Heart right ventricle (tissue), 16 donors: ENCODE measurements at places on chromosomes 1 and 21. TPM values are rescaled to one million over a fixed set of nuclear protein-coding genes. Genes with fewer than 3 reads are reported as not detected.

GRCh38 chr1:184247671-184248070, 139.2 kb upstream of the C1orf21 start:
- H3K4me1 ChIP-seq, result peaks cover 4% of the 10 kb centered on the region
- no peaks in the 10 kb centered on the region for H3K27me3 ChIP-seq
- H3K27ac ChIP-seq, result no peak overlapping the region
- H3K4me3 ChIP-seq, result no peak overlapping the region
- DNase-seq, result no peak

- H3K4me3 ChIP-seq, result no peak overlapping the region
- H3K4me1 ChIP-seq, result peaks cover 13% of the 10 kb centered on the region
- no peak overlapping the region for H3K27ac ChIP-seq
- peaks cover 42% of the 10 kb centered on the region for H3K36me3 ChIP-seq
These were observed 17.6 kb downstream of the USP33 start for GRCh38 chr1:77742011-77742555.

DNA sequence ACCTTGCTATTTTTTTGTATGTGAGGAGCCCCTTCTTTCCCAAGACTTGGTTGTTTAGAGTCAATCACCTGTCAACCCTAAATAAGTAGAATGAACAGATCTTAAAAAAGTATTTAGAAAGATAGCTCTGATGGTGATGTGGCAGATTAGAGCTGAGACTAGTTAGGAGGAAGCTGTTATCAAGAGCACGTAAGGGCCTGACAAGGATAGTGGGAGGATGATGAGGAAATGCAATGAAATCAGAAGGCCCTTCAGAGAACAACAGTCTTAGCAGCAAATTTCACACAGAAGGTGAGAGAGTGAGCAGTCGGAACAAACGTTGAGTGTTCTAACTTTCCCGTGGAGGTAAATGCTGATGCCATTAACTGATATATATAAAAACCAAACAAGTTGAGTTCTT, 15.9 kb upstream of the S1PR1 start:
- no peaks in the 10 kb centered on the region for H3K27me3 ChIP-seq
- H3K4me3 ChIP-seq, result no peak overlapping the region
- no peak for DNase-seq
- H3K36me3 ChIP-seq, result no peaks in the 10 kb centered on the region
- H3K4me1 ChIP-seq, result no peaks in the 10 kb centered on the region

JAM2 gene
- 15.3 TPM for polyA plus RNA-seq

CFAP74 gene
- not detected for polyA plus RNA-seq

DNA sequence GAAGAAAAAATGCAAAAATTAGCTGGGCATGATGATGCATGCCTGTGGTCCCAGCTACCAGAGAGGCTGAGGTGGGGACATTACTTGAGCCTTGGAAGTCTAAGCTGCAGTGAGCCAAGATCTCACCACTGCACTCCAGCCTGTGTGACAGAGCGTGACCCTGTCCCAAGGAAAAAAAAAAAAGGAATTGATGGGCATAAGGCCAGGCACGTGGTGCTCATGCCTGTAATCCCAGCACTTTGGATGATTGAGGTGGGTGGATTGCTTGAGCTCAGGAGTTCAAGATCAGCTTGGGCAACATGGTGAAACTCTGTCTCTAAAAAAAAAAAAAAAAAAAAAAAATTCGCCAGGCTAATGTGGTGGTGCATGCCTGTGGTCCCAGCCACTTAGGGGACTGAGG, 55.8 kb upstream of the ATP2B4 start:
- no peak overlapping the region for H3K4me3 ChIP-seq
- H3K27ac ChIP-seq, result no peak overlapping the region
- H3K36me3 ChIP-seq, result no peaks in the 10 kb centered on the region
- no peaks in the 10 kb centered on the region for H3K27me3 ChIP-seq
- H3K4me1 ChIP-seq, result no peaks in the 10 kb centered on the region
- no peak for DNase-seq

DNA sequence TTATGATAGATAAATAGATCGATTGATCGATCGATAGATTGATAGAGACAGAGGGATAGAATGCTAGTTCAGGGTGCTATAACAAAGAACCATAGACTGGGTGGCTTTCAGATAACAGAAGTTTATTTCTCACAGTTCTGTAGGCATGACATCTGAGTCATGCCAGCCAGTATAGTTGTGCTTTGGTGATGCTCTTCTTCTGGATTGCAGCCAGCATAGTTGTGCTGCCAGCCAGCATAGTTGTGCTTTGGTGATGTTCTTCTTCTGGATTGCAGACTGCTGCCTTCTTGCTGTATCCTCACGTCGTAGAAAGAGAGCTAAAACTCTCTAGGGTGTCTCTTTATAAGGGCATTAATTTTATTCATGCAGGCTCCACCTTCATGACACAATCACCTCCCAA, 860.8 kb downstream of the BRINP3 start:
- H3K36me3 ChIP-seq, result no peaks in the 10 kb centered on the region
- no peak for DNase-seq
- H3K27me3 ChIP-seq, result no peaks in the 10 kb centered on the region
- no peaks in the 10 kb centered on the region for H3K4me1 ChIP-seq
